ENCODE measurements at places on chromosomes 6 and 20. TPM values are rescaled to one million over a fixed set of nuclear protein-coding genes. Genes with fewer than 3 reads are reported as not detected.
A peak's percentile ranks its signal among the peaks of the same experiment; 100 is the strongest.

Gene ZSCAN16
- total RNA-seq: 8.1 TPM

Gene SSTR4
- not detected for total RNA-seq

Gene MAPK14
- total RNA-seq: 56.8 TPM

Gene WFDC2
- total RNA-seq: not detected

- H3K4me1 ChIP-seq: no peaks in the 10 kb centered on the region
- no peak overlapping the region for H3K4me3 ChIP-seq
- no peak for DNase-seq
- H3K36me3 ChIP-seq: no peaks in the 10 kb centered on the region
- no peak overlapping the region for H3K27ac ChIP-seq
Observed at GRCh38 chr6:80249897-80250296, 143.4 kb downstream of the BCKDHB start.

DNA sequence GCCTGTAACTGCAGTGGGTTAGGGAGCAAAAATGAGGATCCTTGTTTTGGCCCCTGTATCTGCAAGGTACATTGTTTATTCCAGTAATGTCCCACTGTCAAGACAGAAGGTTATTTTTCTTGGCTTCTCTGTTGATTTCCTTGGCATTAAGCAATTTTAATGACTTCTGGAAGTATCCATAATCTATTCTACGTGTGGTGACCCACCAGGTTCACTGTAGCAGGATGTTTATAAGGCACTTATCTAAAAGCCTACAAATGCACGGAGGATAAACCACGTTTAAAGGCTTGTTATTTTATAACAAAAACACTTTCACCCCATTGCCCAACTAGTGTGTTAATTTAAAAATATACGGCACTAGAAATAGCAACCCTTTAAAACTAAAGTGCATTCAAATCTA, 294.9 kb downstream of the LAMA2 start:
- no peaks in the 10 kb centered on the region for H3K4me1 ChIP-seq
- no peak for DNase-seq
- H3K27ac ChIP-seq: no peak overlapping the region

- H3K27ac ChIP-seq: no peak overlapping the region
- DNase-seq: no peak
- no peaks in the 10 kb centered on the region for H3K4me1 ChIP-seq
- H3K4me3 ChIP-seq: no peak overlapping the region
Observed at GRCh38 chr6:18368277-18369105, 18.7 kb upstream of the RNF144B start.

GRCh38 chr6:13453771-13454251, 33.6 kb downstream of the GFOD1 start:
- peaks cover 35% of the 10 kb centered on the region for H3K4me1 ChIP-seq
- DNase-seq: peak; percentile 94
- peak overlapping the region; percentile 84 for H3K27ac ChIP-seq
- H3K27me3 ChIP-seq: no peaks in the 10 kb centered on the region

- H3K4me3 ChIP-seq: no peak overlapping the region
- no peaks in the 10 kb centered on the region for H3K4me1 ChIP-seq
- H3K36me3 ChIP-seq: no peaks in the 10 kb centered on the region
- H3K27ac ChIP-seq: no peak overlapping the region
- no peak for DNase-seq
Observed at GRCh38 chr20:63357921-63358905, 2.9 kb downstream of the CHRNA4 start.

GRCh38 chr6:145544041-145544440, 191.3 kb downstream of the EPM2A start:
- no peaks in the 10 kb centered on the region for H3K36me3 ChIP-seq

GRCh38 chr6:154384191-154384590, 27.6 kb upstream of the IPCEF1 start:
- no peak overlapping the region for H3K27ac ChIP-seq
- DNase-seq: no peak
- no peaks in the 10 kb centered on the region for H3K27me3 ChIP-seq
- H3K4me3 ChIP-seq: no peak overlapping the region
- peaks cover 15% of the 10 kb centered on the region for H3K4me1 ChIP-seq

Gene DZANK1
- total RNA-seq: 2.6 TPM

GRCh38 chr20:8036771-8037170, 17.2 kb upstream of the TMX4 start:
- H3K27ac ChIP-seq: no peak overlapping the region
- no peak for DNase-seq
- no peaks in the 10 kb centered on the region for H3K4me1 ChIP-seq
- H3K36me3 ChIP-seq: no peaks in the 10 kb centered on the region

Gene AURKA
- total RNA-seq: 139 TPM

DNA sequence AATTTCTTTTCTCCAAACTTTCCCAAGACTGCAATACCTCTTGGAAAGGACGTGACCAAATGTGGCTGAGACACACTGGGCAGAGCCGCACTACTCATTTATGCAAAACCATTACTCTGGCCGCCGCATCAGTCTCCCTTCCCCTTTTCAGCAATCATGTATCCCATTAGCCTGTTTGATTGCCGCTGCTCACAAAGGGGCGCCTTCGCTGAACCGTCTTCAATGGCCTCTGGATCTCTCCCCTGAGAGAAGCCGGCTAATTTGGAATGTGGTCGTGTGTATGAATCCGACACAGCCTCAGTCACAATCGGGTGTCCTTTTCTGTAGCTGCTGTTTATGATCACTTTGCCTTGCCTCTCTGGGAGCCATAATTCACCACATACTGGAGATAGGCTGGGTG, 361.1 kb downstream of the ZFAND3 start:
- H3K4me1 ChIP-seq: no peaks in the 10 kb centered on the region
- no peaks in the 10 kb centered on the region for H3K27me3 ChIP-seq
- DNase-seq: no peak
- no peak overlapping the region for H3K4me3 ChIP-seq
- H3K27ac ChIP-seq: no peak overlapping the region

Gene OR12D3
- total RNA-seq: not detected

DNA sequence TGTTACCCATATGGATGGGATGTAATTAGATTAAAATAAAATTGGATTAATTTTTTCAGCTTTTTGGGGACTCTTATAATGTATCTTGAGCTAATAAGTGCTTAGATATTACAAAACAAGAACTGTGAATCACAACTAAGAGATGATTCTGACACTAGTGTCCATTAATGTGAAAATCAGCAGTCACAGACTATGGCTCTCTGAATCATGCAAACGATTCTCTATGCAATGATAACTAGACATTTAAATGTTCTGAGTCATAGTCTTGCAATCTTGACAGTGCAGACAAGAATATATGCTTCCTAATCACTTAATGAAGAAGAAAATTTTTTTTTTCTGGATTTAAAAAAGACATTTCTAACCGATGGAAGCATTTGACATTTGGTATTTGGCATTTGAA, 82.2 kb upstream of the OPRM1 start:
- H3K36me3 ChIP-seq: no peaks in the 10 kb centered on the region
- H3K4me3 ChIP-seq: no peak overlapping the region
- no peaks in the 10 kb centered on the region for H3K4me1 ChIP-seq
- DNase-seq: no peak
- peaks cover 6% of the 10 kb centered on the region for H3K27me3 ChIP-seq

DNA sequence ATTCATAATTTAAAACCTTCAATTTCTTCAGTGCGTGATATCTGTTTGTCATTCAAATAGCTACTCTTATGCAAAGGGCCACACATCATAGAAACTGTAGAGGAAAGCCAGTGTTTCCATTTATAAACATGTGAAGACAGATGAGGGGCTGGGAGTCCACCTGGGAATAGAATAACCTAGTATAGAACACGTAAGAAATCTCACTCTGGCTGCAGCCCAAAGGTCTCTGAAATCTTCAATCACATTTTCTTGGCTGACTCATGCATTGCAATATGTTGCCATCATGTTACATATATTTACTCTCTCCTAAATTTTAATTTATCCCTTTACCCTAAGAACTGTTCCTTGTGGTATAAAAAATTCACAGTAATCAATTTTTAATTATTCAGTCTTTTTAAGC, 123.2 kb downstream of the ELOVL4 start:
- no peak overlapping the region for H3K27ac ChIP-seq
- DNase-seq: peak; percentile 41
- no peak overlapping the region for H3K4me3 ChIP-seq
- H3K4me1 ChIP-seq: no peaks in the 10 kb centered on the region
- no peaks in the 10 kb centered on the region for H3K36me3 ChIP-seq
- H3K27me3 ChIP-seq: peaks cover 27% of the 10 kb centered on the region

DNA sequence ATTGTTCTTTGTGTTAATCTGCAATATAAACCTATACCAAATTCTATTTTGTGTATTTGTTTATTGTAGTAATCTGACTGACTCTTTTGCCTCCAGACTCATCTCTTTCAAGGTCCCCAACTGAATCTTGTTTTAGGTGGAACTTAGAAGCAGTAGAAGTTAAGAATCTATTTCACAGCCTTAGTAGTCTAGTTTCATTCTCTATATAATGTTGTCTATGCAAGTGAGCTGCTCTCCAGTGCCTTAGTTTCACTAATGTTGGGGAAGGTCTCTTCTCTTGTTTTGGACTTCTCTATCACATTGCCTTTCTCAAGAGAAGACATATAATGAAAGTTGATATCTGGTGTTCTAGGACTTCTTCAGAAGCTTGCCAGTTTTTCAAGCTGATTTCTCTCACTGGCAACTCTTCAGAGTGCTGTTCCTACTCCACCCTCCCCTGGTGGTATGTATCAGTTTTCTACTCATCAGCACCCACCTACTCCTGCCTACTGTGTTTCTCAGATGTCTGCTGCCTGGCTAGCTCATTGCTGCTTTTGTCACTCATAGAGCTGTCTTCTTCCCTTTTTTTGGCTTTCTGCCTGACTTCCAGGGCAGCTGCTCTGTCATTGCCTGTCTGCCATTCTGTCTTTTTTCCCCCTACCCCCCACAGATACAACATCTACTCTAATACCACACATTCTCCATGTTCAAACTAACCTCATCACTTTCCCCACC, 82.1 kb downstream of the PTPRA start:
- H3K36me3 ChIP-seq: no peaks in the 10 kb centered on the region
- no peaks in the 10 kb centered on the region for H3K4me1 ChIP-seq
- H3K27me3 ChIP-seq: no peaks in the 10 kb centered on the region
- no peak overlapping the region for H3K4me3 ChIP-seq
- H3K27ac ChIP-seq: no peak overlapping the region
- no peak for DNase-seq

- no peak for DNase-seq
- H3K27ac ChIP-seq: peak overlapping the region; percentile 58
- peaks cover 22% of the 10 kb centered on the region for H3K4me1 ChIP-seq
- no peaks in the 10 kb centered on the region for H3K36me3 ChIP-seq
- H3K4me3 ChIP-seq: no peak overlapping the region
- no peaks in the 10 kb centered on the region for H3K27me3 ChIP-seq
Observed at GRCh38 chr6:132130626-132131298, 179.6 kb upstream of the CCN2 start.

DNA sequence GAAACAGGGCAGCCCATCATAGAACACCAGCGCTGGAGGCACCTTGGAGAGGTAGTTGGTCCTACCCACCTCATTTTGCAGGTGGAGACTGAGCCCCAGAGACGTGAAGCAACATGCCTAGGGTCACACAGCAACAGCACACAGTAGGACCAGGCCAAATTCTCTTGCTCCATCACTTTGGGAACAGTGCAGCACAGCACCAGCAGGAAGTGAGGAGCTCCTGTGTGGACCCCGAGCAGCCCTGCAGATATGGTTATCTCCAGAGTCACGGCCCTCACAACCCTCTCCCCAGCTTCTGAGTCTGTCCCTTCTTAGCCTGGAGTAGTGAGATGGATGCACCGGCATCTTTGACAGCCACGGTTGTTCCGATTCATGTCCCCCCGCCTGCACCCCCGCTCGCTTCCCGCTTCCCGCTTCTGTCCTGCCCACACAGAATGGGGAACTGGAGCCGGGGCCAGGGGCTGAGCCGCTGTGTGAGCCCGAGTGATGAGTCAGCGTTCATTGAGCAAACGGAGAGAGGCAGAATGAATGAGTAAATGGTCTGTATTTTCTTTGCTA, 72.6 kb upstream of the DUSP22 start:
- no peaks in the 10 kb centered on the region for H3K36me3 ChIP-seq
- H3K4me3 ChIP-seq: no peak overlapping the region
- H3K27ac ChIP-seq: no peak overlapping the region
- peak; percentile 70 for DNase-seq
- H3K4me1 ChIP-seq: peaks cover 63% of the 10 kb centered on the region

DNA sequence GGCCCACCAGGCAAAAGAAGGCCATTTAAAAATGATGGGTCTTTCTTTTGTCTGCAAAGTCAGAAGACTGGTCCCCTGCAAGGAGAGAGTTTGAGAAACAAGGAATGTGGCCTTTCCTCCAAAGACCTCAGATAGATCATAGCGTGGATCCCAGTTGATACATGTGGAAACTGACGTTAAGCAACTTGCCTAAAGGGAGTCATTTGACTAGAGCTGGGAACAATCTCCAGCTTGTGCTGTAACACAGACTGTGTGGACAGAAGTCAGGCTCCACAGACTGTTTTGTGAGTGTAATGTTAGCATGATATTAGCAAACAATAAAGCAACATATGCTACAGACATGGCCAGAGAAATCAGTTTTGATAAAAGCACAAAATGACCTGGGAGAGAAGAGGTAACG, 140.4 kb upstream of the CITED2 start:
- H3K4me1 ChIP-seq: no peaks in the 10 kb centered on the region
- DNase-seq: no peak
- no peaks in the 10 kb centered on the region for H3K27me3 ChIP-seq

GRCh38 chr20:33689973-33690372, 3.8 kb upstream of the E2F1 start:
- H3K27me3 ChIP-seq: no peaks in the 10 kb centered on the region
- H3K27ac ChIP-seq: no peak overlapping the region
- no peak overlapping the region for H3K4me3 ChIP-seq
- no peaks in the 10 kb centered on the region for H3K36me3 ChIP-seq
- peak; percentile 18 for DNase-seq

DNA sequence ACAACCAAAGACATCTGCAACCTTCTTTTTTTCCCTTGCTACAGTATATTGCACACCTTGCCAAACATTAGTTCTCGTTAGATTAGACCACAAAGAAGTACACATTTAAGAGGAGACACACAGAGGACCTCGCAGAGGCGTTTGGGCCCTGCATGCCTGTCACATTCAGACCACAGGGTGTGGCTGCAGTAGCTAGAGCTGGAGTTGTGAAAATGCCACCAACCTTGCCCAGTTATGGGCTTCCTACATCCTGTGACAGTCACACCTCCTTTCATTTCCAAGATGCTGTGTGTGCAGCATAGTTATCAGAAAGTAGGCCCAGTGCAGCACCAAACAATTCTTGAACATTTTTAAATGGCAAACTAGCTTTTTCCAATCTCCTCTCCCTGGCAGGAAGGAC, 2.4 kb downstream of the SYNE1 start:
- peaks cover 56% of the 10 kb centered on the region for H3K27me3 ChIP-seq
- H3K4me3 ChIP-seq: no peak overlapping the region
- no peak for DNase-seq
- H3K4me1 ChIP-seq: no peaks in the 10 kb centered on the region

- peaks cover 35% of the 10 kb centered on the region for H3K4me1 ChIP-seq
- no peak overlapping the region for H3K4me3 ChIP-seq
- no peak for DNase-seq
- peak overlapping the region; percentile 76 for H3K27ac ChIP-seq
Observed at GRCh38 chr6:112038268-112038667, 15.6 kb upstream of the CCN6 start.

- H3K4me3 ChIP-seq: no peak overlapping the region
- no peaks in the 10 kb centered on the region for H3K4me1 ChIP-seq
- no peaks in the 10 kb centered on the region for H3K36me3 ChIP-seq
- DNase-seq: no peak
- no peak overlapping the region for H3K27ac ChIP-seq
Observed at GRCh38 chr6:129903082-129903481, 42.0 kb upstream of the TMEM244 start.

Gene WFDC10B
- total RNA-seq: not detected

Gene OR2H2
- not detected for total RNA-seq

- H3K4me3 ChIP-seq: no peak overlapping the region
- DNase-seq: peak; percentile 90
- no peak overlapping the region for H3K27ac ChIP-seq
- no peaks in the 10 kb centered on the region for H3K27me3 ChIP-seq
- H3K4me1 ChIP-seq: no peaks in the 10 kb centered on the region
Observed at GRCh38 chr6:38493931-38494547, 145.7 kb downstream of the BTBD9 start.
